ENCODE measurements at places on chromosomes 1 and 21.

DNA sequence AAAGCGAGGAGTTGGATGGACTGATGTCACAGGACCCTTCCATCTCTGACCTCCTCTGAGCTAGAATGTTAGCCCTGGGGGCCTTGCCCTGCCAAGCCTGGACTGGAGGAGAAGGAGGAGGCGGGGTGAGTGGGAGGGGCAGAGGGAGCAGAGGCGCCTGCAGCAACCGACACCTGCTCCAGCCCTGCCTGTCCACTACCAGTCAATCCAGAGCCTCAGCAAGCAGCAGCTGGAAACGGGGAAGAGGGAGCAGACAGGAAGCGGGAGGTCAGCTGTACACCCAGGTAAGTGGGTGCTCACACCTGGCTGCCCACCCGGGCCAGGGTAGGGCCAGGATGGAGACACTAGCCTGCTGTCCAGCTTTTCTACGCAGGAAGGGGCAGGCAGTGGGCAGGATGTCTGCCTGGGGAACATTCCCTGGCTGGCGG lies at the start of gene IGFN1:
Gene IGFN1, plus strand, starts transcription at position 201 of the 428 bp plus-strand sequence. CDS start 2,470 bp downstream, outside the sequence.
- no peak for DNase-seq

DNA sequence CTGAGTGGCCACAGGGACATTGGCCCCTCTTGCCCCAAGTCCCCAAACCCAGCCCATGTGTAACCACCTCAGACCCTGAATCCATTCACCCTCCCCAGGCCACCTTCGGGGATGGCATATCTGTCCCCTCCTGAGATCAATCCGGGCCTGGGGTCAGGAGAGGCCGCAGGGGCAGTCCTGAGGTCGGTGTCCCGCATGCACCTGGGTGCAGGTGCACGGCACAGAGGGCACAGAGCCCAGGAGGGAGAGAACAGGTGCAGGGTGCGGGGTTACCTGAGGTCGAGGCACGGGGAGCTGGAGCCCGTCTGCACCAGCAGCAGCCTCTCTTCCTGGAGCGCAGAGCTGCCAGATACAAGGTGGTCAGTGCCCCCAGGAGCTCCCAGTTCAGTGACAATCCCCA lies 16.8 kb downstream of the PANK4 start:
- DNase-seq, result no peak

DNA sequence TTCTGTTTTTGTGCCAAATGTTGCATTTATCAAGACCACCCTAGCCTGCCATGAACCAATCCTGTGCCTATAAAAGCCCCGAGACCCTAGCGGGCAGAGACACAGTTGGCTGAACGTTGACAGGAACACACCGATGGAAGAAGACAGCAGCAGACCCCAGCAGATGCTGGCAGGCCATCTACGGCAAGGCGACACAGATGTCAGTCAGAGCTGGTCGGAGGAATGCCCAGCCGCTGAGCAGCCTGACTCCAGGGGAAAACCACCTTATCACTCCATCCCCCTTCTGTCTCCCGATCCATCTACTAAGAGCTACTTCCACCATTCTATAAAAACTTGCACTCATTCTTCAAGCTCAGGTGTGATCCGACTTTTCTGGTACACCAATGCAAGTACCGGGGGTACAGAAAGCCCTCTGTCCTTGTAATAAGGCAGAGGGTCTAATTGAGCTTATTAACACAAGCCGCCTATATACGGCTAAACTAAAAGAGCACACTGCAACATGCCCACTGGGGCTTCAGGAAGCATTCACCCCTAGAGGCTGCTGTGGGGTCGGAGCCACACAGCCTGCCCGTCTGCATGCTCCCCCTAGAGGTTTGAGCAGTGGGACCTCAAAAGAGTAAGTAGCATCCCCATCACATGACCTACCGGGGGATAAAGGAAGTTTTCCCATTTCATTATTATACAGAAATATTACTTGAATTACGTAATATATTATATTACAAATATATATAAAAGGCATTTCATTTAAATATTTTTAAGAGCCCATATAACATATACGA lies 1156.3 kb upstream of the B3GALT2 start:
- DNase-seq, result no peak

DNA sequence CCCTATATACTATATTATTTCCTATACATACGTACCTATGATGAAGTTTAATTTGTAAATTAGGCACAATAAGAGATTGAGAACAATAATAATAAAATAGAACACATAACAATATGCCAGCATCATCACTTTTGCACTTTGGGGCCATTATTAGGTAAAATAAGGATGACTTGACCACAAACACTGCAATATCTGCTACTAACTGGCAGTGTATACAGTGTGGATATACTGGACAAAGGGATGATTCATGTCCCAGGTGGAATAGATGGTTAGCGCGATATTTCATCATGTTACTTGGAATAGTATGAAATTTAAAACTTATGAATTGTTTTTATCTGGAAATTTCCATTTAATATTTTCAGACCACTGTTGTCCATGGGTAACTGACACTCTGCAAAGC lies 35.4 kb upstream of the TXLNA start:
- DNase-seq, result no peak

GRCh38 chr1:161381707-161382106 lies 14.0 kb upstream of the CFAP126 start:
- DNase-seq, result no peak

DNA sequence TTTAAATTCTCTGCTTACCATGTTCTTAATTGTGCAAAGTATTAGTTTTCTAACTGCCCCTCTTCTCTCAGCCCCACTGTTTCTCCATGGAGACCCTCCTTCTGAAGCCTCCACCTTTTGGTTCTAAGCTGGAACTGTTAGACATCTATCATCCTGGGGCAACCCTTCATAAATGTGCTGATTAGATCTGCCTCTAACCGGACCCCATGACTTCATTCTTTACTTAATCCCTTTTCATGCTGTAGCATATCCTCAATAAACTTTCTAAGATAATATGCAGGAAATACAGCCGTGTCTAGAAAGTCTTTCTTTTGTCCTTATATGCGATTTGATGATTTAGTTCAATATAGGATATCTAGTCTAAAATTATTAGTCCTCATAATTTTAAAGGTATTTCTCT lies 1020.1 kb downstream of the ADGRL2 start:
- no peak for DNase-seq

DNA sequence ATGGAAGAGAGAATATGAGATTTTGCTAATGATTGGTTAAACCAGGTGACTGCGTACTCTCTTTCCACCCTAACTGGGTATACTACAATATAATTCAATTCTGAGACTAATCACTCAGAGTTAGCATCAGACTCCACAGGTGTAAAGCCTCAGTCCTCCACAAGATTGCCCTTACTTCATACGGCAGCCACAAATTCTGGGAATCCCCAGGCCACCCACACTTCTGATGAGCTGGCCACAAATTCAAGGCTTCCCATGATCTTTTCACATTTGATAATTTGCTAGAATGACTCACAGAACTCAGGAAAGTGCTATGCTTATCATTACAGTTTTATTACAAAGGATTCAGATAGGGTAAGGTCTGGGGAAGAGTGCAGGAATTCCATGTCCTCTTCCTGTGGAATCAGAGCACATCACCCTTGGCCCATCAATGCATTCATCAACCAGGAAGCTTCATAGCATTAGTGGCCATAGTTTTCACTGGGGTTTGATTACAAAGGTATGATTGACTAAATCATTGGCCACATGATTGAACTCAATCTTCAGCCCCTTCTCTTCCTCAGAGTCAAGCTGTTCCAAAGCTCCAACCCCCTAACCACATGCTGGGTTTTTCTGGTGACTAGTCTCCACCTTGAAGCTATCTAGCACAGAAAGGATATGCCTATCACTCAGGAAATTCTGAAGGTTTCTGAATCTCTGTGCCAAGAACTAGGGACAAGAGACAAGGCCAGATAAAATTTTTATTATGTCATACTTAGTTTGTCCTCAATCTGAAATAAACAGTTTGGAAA lies 131.7 kb downstream of the HHIPL2 start:
- DNase-seq, result peak; percentile 19

GRCh38 chr1:37746806-37747205 lies 18.1 kb downstream of the EPHA10 start:
- DNase-seq, result no peak

DNA sequence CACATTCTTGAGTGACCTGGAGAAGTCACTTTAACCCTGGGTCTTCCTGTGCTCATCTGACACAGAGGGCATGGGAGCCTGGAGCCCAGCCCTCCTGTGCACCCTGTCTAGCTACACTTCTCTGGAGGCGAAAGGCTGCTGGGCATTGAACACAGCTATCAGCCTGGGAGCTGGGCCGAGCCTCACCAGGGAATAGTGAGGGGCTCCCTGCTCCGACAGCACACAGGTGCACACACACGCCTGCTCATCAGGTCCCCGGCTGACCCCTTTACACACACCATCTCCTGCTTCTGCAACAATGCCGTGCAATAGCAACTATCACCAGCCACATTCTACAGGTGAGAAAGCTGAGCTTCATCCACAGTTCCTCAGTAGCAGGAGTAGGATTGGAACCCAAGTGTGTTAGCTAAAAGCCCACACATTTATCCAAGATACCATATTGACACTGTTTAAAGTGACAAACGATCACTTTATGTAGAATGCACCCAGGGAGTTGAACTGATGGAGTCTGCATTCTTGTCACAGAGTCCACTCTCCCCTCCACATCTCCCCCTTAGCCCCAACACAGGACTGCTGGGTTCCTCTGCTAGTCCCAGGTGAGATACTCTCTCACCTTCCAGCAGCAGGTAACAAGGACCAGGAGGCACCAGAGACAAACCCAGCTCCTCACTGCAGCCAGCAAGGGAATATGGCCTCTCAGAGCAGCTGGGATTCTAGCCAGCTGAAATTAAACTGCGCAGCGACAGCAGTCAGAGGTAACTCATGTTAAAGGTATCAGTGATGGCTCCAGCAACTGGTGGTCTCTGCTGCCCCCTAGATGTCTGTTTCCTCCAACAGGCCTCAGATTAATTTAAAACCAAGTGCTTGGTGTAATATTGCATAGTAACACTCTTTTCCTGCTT lies 18.3 kb upstream of the CAPN8 start:
- peak; percentile 21 for DNase-seq

DNA sequence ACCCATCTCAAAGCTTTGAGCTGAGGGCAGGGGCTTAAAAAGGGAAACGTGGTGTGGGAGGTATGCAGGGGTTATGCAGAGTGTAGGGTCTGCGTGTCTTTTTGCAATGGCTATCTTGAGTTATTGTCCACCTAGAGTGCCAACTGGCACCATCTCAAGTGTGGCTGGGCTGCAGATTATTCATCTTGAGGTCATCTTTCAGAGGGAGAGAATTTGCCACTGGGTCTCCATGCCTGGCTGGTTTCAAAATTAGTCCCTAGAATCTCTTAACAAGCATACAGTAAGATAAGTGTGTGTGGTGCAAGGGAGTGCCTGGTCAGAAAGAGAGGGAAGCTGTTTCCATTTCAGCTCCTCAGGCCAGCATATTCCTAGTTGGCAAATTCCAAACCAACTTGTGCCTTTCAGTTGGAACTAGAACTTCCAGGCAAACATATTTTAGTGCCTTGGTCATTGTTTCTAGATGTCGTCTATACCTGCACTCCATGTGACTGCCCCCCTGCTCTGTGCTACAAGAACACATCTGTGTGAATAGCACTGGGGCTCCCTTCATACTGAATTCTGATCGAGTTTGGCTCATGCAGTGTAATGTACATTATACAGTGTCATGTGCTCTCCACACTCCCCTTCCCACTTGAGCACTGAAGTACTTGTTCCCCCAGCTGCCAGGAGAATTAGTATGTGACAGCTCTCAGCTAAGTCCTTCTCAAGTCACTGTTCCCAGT lies 5.0 kb upstream of the OR2T8 start:
- DNase-seq, result no peak

DNA sequence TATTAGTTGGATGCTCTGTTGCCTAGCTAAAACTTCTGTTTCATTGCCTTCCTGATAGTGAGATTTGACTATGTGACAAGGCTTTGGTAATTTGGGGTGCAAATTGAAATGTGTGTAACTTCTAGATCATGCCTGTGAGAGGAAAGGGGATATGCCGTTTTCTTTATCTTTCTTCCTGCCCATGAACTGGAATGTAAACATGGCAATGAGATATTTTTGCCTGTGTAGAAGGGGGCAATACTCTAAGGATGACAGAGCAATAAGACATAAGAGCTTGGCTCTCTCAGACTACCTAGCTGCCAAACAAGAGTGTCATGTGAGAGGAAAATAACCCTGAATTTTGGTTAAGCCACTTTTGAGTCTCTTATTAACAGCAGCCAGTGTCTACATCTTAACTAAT lies 49.7 kb downstream of the RAP1A start:
- DNase-seq, result no peak

- DNase-seq, result no peak
Observed at GRCh38 chr1:48007047-48007446, 9.9 kb upstream of the TRABD2B start.

- DNase-seq, result no peak
Observed at GRCh38 chr1:42942444-42942843, 16.2 kb downstream of the SLC2A1 start.

DNA sequence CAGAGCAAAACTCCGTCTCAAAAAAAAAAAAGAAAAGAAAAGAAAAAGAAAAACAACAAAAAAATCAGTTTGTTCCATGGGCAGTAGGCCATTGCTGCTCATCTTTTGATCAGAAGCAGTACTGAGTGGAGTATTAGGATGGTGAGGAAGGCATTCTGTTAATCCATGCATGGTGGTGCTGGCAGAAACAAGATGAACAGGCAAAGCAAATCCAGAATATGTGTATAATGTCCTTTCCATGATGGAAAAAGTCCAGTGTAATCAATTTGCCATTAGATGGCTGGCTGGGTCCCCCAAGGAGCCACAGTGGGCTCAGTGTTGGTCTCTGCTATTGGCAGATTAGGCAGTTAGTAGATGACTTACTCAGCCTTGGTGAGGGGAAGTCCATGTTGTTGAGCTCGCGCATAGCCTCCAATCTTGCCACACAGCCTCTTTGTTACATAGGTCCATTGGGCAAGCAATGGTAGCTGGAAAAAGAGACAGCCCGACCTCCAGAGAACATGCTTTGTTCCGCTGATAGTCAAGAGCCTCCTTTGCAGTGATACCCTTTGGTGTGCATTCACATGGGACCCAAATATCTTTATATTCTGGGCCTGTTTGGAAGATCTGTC lies 23.3 kb downstream of the H3-3A start:
- DNase-seq, result no peak

DNA sequence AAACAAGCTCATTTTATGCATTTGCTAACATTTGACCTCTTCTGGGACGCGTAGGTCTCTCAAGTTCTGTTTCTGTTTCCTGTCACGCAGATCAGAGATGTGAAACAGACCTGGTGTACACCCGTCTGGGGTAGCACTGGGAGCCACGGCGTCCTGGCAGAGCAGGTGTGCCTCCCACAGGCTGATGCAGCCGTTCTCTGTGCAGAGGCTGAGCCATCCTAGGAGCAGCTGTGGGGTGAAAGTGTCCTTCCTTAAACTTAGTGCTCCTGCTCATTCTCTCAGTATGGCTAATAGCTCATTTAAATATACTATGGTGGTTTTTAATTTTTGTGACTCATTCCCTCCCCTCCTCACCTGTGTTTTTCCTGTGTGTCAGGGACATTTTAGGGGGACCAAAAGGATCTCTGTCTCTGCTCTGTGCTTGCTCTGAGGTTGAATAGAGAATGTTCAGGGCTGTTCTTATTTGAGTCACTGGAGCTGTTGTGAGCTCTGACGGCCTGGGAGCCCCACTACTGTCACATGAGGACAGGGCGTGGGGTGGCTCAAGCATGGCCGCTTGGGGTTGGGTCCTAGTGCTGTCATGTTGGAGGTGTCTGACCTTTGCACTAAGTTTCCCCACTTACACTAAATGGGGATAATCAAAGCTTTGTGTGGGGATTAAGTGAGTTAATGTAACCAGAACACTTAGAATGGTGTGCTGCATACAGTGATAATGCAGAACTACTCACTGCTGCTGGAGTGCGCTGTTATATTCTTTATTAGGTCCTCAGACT lies 43.0 kb downstream of the GALNT2 start:
- peak; percentile 87 for DNase-seq

GRCh38 chr1:234369784-234370183 lies 3.5 kb upstream of the COA6 start:
- DNase-seq, result no peak
